Ureter (tissue), 1 donor: ENCODE measurements at places on chromosomes 6 and 20.

DNA sequence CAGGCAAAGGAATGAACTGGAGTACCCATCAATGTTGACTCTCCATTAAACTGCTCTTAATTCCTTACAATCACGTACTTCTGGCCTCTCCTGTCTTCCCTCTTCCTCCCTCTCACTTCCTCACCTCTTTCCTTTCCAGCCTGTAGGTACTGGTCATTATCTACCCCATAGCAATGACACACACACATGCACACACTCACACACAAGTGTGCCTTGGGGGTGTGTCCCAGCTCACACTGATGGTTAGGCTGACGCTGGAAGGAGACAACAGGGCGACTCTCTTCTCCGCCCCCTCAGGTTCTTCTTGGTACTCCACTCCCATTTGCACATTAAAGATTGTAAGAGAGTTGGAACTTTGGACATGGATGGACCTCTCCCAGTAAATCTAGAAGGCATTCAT, 14.0 kb upstream of the SERPINB9 start:
- DNase-seq = no peak

DNA sequence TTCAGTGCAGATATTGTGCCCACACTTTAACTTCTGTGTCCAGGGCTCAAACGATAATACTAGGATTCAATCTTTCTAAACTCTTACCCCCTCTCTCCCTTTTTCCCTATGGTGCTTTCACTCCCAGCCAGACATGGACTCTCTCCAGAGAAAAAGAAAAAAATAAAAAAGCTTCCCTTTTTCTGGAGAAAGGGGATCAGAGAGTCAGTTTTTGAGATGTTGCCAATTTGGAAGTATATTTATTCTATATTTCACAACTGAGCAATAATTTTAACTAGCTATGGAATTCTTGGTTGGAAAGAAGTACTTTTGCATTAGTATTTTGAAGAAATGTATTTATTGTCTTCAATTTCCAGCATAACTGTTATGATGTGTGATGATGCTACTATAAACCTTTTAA, 72.2 kb upstream of the ZFP64 start:
- no peak for DNase-seq

DNA sequence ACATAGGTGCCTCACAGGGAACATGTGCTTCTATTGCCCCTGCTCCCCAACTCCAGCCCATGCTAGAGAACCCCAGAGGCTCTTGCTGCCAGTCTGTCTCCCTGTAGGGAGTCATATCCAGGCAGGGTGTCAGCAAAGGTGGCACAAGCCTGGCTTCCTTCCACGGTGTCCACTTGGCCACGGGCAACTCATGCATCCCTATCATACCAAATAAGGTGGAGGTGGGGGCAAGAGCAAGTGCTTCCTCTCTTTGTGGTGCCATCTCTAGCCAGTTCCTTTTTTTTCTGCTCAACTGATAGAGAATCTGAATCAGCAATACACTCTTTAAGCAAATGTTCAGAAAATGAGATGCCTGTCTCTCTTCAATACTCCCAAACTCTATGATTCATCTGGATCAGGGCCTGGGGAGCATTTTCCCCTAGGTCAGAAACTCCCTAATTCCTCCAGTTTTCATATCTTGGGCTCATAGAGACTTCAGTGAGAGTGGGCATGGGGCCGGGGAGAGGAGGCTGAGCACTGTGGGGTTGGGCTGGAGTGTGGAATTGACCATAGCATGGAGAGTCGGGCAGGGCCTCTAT, 105.1 kb upstream of the GPR6 start:
- DNase-seq = no peak

GRCh38 chr20:63053432-63054102, 46.8 kb upstream of the BHLHE23 start:
- no peak for DNase-seq

GRCh38 chr6:114634016-114634415, 291.2 kb upstream of the HS3ST5 start:
- DNase-seq = no peak

DNA sequence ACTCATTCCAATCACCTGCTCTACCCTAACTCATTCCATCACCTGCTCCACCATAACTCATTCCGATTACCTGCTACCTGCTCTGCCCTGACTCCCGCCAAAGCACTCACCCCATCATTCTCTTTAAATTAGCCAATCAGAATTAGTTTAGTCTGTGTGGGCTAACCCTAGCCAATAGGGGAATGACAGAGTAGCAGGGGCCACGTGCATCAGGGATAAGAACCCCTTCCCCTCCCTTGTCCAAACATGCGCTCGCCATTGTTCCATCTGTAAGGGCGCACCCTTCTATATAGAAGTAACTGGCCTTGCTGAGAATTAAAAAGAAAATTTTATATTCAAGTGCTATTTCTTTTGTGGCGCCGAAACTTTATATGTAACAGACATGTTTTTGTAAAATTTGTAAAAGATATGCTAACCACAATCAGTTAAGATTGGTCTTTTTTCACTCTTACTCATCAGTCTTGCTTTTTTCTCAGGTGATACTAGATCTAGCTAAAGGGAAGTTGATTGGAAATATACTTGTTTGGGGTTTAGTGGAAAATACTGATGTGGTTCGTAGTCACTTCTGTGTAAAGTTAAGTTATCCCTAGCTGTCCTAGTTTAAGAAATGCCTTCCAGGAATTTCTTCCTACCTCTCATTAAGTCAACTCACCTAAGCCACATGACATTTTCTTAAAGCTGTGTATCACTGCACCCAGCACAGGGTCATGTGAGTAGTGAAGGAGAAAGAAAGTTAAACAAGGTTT, 16.5 kb downstream of the RTN4IP1 start:
- DNase-seq = no peak

DNA sequence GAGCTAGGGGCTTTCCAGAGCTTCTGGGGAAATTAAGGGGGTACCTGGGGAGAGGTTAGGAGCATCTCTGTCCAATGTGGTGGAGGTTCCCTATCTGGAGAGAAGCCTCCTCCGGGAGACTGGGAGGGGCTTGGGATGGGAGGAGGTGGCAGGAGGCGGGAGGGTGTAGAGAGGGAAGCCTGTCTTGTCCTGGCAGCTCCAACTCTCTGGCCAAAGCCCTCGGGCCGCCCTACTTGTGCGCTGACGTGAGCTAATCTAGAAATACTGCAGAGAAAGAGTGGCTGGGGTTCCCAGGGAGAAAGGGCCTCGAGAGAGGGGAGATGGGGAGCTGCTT, 1.6 kb upstream of the SLC32A1 start:
- no peak for DNase-seq

DNA sequence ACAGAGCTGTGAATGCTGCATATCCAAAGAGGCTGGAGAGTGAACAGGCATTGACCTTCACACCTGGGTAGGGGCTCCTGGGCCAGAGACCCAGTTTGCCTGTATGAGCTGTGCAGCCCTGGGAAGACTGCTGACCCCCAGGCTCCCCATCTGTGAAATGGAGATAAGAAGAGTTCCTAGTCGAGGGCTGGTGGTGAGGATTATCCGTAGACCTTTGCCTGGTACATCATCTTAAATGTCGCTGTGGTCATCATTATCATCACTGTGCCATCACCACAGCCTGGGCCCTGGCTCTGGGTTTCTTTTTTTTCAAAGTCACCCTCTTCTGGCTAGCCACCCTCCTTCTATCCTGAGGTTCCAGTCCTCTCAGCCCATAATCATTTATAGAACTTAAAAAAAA, 12.0 kb downstream of the AGPAT4 start:
- no peak for DNase-seq
